ENCODE measurements at places on chromosomes 5 and 9.

- no peak for DNase-seq
Measured at GRCh38 chr9:19759066-19759465, 29.8 kb downstream of the SLC24A2 start.

DNA sequence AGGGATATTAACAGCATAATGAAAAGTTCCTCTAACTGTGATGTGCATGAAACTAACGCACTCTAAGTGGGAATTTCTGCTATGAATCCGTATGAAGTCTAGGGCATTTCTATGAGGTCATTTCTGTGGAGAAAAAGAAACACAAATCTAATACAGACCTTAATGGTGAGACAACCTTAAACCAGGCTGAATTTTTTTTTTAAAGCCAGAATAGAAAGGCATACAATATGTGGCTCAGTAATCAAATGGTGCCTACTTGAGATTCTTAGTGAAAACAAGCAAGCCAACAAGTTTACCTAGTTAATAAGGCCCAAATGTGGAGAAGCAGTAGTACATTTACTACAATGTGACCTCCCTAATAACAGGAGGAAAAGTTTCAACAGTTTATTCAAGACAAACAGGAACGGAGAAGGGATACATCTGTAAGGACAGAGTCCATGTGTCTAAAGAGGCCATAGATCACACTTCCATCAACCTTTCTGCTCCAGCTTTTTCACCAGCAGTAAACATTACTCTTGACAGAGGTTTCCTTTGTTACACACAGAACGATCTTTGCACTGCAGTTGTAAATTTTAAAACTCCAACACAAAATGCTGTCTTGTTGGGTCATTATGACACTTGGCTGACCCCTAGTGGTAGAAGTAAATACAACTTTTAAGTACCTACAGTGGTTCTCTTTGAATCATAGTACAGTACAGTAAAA is 26.2 kb downstream of the CARNMT1 start:
- DNase-seq, result no peak

DNA sequence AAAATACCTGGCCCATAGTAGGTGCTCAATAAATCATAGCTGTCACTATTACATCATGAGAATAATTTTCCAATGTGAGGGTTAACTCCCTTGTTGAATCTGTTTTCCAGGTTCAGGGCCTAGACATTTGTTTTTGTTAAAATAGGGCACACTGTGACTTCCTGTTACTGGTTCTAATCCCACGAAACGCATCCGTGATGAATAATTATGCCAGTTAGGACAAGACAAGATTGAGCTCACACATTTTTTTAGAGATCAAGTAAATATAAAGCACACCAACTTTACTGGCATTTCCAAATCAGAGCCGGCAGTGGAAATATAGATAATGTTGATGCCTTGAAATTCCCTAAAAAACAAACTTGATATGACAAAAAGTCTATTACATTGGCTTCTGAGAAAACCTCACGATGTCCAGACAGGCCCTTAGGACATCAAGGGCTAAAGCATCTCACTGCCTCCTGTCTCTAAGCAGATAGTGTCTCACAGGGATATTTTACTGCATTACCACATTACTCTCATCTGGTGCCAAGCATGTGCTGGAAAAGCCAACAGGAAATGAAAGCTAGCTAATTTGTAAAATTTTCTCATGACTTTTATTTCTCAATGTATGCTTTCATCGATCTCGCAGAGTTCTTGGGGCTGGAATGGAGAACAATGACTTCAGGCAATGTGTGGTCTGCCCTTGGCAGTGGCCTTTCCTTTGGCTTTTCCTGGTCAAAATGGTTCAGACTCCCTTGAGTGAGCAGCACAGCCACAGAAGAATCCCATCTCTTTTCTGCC is 414.3 kb upstream of the PAPPA start:
- no peak for DNase-seq

GRCh38 chr9:136742591-136743391 is at the start of gene LCN10:
Gene LCN10, minus strand, starts transcription at chr9:136742940. Its CDS starts 37 bp downstream, at chr9:136742903.
- no peak for DNase-seq

GRCh38 chr9:79644601-79645000 is 72.8 kb downstream of the TLE4 start:
- DNase-seq, result no peak

- DNase-seq, result no peak
Measured at GRCh38 chr5:95956021-95956899, 5.4 kb downstream of the ELL2 start.

DNA sequence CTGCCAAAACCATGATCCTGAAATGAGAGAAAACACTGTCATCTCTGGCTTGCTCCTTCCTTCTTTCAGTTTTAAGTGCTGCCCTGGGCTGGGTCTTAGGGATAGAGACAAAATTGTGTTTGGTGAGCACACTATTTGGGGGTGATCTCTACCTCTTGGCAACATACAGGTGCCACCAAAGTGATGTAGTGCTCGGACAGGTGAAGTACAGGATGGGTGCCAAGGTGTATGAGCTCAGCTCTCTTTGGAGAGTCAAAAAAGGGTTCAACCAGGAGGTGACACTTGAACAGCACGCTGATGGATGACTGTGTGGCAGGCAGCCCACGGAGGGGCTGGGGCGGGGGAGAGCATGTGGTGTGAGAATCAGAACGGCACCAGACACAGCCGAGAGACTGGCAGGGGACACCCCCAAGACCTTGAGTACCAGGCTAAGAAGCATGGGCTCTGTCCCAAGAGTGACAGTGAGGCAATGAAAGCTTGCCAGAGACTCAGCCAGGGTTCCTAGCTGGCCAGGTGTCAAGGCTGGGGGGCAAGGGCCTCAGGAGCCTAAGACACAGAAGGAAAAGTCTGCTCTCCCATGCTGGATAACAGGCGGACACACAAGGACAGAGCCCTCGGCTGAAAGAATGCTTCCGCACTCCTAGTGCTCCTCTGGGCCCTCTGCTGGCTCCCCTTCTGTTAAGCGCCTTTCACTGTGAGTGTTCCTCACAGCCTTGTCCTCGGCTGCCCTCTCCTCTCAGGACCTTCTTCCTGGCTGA is 2.5 kb downstream of the NHP2 start:
- no peak for DNase-seq

DNA sequence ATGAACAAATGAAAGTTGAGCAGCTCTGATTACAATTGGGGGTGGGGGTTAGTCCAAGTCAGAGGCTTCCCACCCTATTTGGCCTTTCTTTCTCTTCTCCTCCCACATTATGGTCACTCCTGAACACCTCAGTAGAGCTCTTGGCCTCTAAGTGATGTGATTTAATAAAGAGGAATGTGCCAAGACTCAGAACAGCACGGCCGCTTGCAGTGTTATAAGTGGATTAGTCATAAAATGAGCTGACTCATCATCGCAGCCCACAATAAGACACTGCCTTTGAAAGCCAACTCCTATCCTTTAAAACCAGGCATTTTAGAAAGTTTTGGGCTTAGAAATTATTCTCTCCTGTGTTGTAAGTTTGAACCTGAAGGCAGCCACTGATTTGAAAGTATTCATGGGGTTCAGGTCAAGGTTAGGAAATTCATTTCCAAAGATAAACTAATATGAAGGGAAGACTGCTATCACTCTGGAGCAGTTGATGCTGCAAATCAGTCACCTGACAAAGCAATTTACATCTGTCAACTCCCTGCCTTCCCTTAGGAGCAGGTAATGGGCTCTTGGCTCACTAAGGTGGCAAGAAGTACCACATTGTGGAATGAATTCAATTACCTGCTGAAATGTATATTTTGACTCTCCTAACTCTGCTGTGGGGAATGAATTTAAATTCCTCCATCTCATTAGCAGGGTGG is 283.6 kb upstream of the NMUR2 start:
- DNase-seq, result no peak

DNA sequence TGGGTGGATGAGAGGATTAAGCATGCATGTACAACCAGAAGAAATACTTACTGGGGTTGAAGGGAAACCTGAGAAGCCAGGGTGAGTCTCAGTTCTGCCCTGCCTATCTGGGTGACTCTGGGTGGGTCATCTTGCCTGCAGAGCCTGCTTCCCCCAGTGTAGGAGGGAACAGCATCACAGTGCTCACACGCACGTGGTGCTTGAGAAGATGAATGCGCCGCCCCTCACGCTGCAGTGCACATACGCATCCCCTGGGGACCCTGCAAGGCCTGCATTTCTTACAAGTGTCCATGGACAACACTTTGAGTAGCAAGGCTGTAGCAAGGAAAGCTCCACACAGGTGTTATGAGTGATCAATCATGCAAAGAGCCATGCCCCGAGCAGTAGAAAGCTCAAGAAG is 18.7 kb upstream of the GABBR2 start:
- no peak for DNase-seq

GRCh38 chr5:138664276-138664943 is 88.8 kb upstream of the CTNNA1 start:
- DNase-seq, result no peak

DNA sequence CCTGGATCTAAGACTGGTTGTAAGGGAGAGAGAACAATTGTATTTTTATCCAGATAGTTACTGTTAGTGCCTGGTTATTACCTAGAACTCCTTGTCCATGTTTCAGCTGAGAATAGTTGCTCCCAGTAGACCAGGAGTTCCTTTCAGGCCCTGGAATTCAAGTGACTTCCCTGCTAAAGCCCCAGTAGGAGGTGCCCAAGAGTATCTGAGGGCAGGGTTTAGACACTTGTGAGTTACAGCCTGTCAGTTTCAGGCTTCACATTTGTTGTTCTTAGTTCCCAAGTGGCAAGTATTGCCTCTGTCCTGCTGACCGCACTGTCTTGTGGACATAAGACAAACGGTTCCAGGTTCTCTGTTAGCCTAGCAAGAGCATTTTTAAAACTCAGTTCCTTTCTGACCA is 743.9 kb upstream of the SEMA6A start:
- no peak for DNase-seq

GRCh38 chr5:19865336-19866089 is 122.5 kb downstream of the CDH18 start:
- no peak for DNase-seq

GRCh38 chr5:32245742-32246141 is 67.0 kb downstream of the MTMR12 start:
- no peak for DNase-seq

DNA sequence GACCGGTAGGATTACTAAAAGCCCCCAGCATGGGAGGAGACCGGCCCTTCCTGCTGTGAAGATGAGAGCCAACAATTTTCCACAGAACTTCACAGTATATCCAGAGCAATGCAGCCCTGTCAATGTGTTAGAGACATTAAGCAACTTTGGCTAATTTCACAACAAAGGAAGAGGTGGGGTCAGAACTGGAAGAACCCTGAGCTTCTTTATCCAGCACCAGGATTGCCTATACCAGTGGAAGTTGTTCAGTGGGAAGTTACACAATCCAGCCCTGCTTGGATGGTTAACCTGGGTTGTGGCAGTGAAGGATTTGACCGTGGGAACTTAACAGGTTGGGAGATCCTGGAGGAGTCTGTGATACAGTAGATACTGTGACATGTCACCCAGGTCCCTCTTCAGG is 197.0 kb downstream of the FBN2 start:
- no peak for DNase-seq

DNA sequence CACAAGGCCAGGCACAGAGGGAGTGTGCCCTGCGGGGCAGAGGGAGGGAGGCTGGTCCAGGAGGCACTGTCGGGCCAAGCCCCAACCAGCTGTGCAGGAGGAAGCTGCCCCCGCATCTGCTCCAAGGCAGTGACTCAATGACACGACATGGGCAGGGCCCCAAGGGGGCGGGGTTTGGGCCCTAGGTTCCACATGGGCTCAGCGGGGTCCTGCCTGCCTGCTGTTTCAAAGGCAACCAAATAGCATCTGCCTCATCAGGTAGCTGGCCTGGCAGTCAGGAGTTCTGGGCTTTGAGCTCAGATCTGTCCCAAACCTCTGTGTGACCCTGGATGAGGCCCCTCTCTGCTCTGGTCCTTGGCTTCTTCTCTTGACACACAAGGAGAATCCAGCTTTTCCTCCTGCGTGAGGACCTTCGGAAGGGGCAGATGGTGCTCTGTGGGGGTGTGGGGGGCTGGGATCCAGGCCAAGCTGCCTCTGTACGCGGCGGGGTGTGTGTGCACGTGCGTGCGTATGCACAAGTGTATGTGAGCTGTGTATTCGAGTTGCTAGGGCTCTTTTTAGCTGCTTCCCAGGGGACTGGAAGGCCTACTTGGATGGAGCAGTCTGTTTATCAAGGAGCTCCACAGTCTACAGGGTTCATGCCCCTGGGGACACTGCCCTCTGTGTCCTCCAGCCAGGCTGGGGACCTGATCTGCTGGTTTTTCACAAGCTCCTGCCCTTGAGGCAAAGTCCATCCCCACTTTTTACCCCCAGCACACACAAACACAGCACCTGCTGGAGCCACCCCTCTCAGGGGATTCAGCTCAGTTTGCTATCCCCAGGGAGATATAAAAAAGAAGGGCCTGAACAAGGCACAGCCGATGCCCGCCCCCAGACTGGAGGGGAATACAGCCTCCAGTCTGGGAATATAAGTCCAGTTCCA is 138.9 kb downstream of the RGS3 start:
- peak; percentile 88 for DNase-seq
